ENCODE measurements at places on chromosomes 11 and 22. TPM values are rescaled to one million over a fixed set of nuclear protein-coding genes. Genes with fewer than 3 reads are reported as not detected.

DNA sequence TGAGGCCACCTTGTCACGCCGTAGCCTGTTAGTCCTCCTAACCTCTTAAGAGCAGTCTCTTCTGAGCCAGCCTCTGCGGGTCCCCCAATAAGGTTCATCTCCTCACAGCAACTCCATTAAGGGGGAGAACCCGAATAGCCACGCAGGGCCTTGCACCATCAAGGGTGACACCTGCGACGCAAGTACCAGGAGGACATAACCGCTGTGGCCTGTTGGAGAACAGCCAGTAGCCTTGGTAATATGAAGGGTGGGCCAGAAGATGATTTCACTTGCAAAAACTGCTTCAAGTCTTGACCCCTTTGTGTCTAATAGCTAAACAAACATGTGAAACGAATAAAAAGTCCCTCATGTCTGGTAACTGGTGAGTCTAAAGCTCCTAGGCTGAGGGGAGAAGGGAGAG lies 14.8 kb downstream of the ARFGAP2 start:
- H3K4me3 ChIP-seq: no peak overlapping the region
- peaks cover 15% of the 10 kb centered on the region for H3K36me3 ChIP-seq
- no peaks in the 10 kb centered on the region for H3K4me1 ChIP-seq
- no peaks in the 10 kb centered on the region for H3K27me3 ChIP-seq
- DNase-seq: no peak

DNA sequence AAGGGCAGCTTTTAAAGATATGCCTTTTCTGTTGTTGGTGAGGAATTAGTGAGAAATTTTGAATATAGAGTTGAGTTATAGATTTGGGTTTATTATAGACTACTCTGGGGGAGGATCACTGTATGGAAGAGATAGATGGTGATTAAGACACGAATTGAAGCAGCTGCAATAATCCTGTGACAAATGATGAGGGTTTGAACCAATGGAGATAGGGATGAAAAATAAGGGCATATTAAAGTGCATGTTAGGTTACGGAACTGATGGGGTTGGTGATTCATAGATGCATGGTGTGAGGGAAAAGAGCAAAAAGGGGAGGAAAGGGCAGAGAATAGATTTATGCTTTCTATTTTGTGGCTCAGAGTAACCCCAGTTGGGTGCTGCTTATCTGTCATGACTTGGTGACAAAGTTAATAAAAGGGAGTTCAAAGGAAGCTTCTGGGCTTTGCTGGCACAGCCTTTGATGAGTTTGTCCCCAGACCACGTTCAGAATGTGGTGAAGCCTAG lies 11.8 kb downstream of the C11orf87 start:
- H3K4me1 ChIP-seq: no peaks in the 10 kb centered on the region
- no peaks in the 10 kb centered on the region for H3K27me3 ChIP-seq
- no peaks in the 10 kb centered on the region for H3K36me3 ChIP-seq
- no peak for DNase-seq
- H3K27ac ChIP-seq: no peak overlapping the region
- H3K4me3 ChIP-seq: no peak overlapping the region

GRCh38 chr11:83865636-83866461 lies 579.7 kb upstream of the CCDC90B start:
- no peaks in the 10 kb centered on the region for H3K36me3 ChIP-seq
- no peak overlapping the region for H3K27ac ChIP-seq
- H3K4me3 ChIP-seq: no peak overlapping the region
- H3K4me1 ChIP-seq: no peaks in the 10 kb centered on the region
- H3K27me3 ChIP-seq: no peaks in the 10 kb centered on the region

DNA sequence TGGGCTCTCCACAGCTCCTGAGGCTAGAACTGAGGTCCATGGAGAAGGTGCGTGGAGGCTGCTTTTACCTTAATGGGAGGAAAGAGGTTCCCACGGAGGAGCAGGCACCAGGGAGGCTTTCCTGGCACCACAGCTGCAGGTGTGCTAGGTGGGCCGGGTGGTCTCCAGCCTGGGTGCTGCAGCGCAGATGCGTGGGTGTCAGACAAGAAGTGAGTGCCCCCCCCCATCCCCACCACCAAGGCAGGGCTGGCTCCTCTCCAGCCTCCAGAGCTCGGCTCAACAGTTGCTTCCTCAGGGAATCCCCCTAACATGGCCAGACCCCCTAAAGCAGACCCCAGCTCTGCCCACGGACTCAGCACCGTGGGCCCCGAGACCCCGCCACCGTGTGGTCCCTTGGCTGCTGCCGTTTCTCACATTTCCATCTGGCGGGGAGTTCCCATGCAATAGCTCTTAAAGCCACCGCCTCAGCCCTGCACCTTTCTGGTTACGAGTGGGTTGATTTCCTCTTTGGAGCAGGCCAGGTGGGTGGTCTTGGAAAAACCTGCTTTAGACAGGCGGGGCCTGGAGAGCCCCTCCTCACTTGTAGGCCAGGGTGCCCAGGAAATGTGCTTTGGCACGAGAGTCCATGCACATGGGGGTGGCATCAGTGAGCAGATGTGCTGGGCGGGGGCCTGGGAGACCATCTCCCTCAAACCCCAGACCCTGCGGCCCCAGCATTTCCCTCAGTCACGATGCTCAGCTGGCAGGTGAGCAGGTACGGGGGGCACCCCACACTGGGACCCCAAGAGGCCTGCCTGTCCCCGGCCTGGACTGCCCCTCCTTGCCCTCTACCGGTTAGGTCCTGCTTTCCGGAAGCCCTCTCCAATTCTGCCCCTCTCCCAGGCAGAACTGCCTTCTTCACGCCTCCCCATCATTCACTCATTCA lies 93.7 kb downstream of the ARHGAP8 start:
- DNase-seq: no peak
- H3K27me3 ChIP-seq: no peaks in the 10 kb centered on the region
- H3K36me3 ChIP-seq: no peaks in the 10 kb centered on the region
- H3K4me1 ChIP-seq: no peaks in the 10 kb centered on the region
- H3K4me3 ChIP-seq: no peak overlapping the region
- H3K27ac ChIP-seq: no peak overlapping the region

The HTR3A gene
- 0.90 TPM for total RNA-seq

The PRPF19 gene
- 59.3 TPM for total RNA-seq

DNA sequence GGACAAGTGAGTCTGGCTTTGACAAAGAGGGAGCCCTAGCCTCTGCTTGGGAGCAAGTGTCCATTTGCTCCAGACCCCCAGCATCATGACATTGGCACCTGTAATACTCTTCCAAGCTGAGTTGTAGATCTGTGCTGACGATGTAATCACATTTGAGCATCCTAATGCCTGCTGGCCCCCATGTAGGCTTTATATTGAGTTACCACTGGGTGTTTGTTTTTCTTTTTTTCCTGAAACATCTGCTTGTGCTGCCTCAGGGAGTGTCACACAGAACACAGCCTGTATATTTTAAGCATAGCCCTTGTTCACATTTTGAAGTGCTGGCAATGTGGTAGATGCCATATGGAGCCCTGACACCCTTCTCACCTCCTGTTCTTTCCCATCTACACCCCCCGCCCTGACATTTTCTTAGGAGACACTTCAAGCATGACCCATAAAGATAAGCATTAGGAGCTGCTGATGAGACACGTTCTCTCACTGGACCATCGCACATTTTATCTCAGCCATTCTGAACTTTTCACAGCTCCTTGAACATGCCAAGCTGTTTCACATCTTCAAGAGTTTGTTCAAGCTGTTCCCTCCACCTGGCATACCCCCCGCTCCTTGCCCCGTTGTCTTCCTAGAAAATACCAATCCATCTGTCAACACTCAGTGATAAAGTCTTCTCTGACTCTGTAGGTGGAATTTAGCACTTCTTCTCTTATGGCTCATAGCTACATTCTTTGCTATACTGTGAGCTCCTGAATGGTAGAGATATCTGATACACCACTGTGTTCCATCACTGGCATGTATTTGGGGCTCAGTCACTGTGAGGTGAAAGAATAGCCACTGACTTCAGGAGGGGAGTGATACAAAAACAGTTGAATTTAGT lies 128.7 kb downstream of the TRIM44 start:
- no peaks in the 10 kb centered on the region for H3K4me1 ChIP-seq
- no peaks in the 10 kb centered on the region for H3K36me3 ChIP-seq
- no peaks in the 10 kb centered on the region for H3K27me3 ChIP-seq
- no peak overlapping the region for H3K4me3 ChIP-seq
- DNase-seq: no peak
- H3K27ac ChIP-seq: no peak overlapping the region

DNA sequence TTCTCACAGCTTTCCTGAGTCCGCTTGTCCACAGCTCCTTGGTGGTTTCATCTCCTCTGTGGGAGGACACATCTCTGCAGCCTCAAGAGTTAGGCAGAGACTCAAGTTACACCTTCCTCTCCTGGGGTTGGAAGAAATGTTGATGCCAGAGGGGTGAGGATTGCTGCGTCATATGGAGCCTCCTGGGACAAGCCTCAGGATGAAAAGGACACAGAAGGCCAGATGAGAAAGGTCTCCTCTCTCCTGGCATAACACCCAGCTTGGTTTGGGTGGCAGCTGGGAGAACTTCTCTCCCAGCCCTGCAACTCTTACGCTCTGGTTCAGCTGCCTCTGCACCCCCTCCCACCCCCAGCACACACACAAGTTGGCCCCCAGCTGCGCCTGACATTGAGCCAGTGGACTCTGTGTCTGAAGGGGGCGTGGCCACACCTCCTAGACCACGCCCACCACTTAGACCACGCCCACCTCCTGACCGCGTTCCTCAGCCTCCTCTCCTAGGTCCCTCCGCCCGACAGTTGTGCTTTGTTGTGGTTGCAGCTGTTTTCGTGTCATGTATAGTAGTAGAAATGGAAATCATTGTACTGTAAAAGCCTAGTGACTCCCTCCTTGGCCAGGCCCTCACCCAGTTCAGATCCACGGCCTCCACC lies 11.7 kb downstream of the RASD2 start:
- no peak overlapping the region for H3K4me3 ChIP-seq
- H3K27ac ChIP-seq: no peak overlapping the region
- H3K27me3 ChIP-seq: no peaks in the 10 kb centered on the region
- DNase-seq: peak; percentile 53

The SERPING1 gene
- total RNA-seq: 57.5 TPM

- no peaks in the 10 kb centered on the region for H3K27me3 ChIP-seq
- no peaks in the 10 kb centered on the region for H3K4me1 ChIP-seq
- no peak overlapping the region for H3K27ac ChIP-seq
- no peak overlapping the region for H3K4me3 ChIP-seq
- no peak for DNase-seq
- H3K36me3 ChIP-seq: no peaks in the 10 kb centered on the region
Measured at GRCh38 chr11:122633219-122633829, 22.2 kb upstream of the UBASH3B start.

- H3K36me3 ChIP-seq: no peaks in the 10 kb centered on the region
- DNase-seq: no peak
- H3K4me1 ChIP-seq: no peaks in the 10 kb centered on the region
- no peak overlapping the region for H3K27ac ChIP-seq
- H3K4me3 ChIP-seq: no peak overlapping the region
- H3K27me3 ChIP-seq: no peaks in the 10 kb centered on the region
Measured at GRCh38 chr11:104259121-104259610, 95.2 kb upstream of the PDGFD start.

DNA sequence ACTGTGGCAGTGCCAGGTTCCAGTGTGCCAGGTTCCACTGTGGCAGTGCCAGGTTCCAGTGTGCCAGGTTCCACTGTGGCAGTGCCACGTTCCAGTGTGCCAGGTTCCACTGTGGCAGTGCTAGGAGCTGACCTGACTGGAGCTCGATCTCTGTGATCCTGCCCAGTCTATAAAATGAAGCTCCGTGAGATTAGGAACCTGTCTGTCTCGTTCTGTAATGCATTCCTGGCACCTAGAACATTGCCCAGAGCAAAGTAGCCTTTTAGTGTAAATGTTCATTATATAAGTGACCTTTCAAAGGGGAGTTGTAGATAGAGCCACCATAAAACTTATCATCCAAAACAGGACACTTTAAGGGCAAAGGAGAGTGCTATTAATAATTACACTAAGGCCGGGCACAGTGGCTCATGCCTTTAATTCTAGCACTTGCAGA lies 36.0 kb downstream of the ART5 start:
- H3K27me3 ChIP-seq: no peaks in the 10 kb centered on the region
- H3K4me1 ChIP-seq: no peaks in the 10 kb centered on the region
- no peak overlapping the region for H3K4me3 ChIP-seq
- no peak overlapping the region for H3K27ac ChIP-seq
